ENCODE measurements at places on chromosomes 2 and 18. TPM values are rescaled to one million over a fixed set of nuclear protein-coding genes. Genes with fewer than 3 reads are reported as not detected.

- no peak for DNase-seq
Measured at GRCh38 chr2:235804676-235805075, 310.8 kb downstream of the AGAP1 start.

DNA sequence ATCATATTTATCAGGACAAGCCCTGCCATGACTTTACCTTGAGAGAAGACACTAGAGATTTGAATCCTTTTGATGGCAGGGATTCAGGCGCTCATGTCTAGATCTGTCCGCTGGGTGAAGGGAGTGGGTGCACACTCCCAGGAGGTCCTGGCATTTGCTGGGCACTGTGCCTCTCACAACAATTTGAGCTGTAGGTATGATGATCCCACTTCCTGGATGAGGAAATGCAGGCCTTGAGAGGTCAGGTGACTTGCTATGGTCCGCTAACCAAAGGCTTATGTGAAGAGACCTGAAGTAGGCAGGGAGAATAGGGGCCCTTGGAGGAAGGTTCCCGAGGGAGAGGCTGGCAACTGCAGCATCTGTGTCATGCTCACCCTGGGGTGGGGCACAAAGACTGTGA, 206.1 kb downstream of the HAUS1 start:
- no peak for DNase-seq

Gene ALLC
- total RNA-seq: not detected

Gene ZAP70
- 4.9 TPM for total RNA-seq

Gene CYP27C1
- total RNA-seq: 0.48 TPM

GRCh38 chr2:74673826-74674528, 19.9 kb downstream of the SEMA4F start:
- no peak for DNase-seq

DNA sequence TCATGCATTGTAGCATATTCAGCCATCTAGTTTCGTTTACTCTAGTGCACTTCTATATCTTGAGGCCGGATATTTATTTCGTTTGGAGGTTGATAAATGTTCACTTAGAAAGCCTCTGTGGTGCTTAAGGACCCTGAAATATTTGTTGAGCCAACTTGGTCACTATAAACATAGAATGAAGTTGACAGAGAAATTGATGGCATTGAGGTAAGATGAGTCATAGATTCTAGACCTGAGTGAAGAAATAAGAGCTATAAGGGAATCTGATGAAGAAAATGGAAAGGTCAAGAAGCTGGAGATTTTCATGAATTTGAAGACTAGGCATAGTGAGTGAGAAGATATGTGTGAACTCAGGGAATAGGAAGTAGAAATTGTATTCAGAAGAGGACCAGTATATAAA, 35.9 kb downstream of the EPC2 start:
- DNase-seq: no peak

GRCh38 chr2:226679389-226680065, 120.1 kb downstream of the IRS1 start:
- no peak for DNase-seq

DNA sequence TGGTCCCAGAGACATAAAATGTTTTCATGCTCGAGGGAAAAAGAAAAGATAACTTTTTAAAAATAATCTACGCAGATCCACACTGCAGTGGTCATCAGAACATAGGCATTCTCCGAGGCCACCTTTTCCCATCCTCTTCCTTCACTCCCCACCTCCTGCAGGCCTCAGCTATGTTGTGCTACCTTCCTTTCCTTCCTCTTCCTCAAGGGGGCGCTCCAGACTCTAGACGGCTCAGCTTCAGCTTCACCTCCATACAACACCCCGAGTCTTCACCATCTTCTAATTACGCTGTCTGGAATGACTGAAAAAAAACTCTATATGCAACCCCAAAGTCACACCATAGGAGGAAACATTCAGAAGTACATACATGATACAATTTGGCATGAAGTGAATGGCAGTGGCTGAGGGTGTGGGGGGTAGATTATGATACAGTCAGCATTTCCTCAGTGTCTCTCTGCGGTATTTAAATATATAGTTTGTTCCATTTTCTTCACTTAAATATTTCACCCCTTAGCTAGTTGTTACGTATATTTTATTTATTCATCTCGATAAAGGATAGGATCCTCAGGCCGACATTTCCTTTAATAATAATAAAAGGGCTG, 583.6 kb downstream of the IRS1 start:
- no peak for DNase-seq

Gene CRYGD
- not detected for total RNA-seq

Gene GKN1
- not detected for total RNA-seq

DNA sequence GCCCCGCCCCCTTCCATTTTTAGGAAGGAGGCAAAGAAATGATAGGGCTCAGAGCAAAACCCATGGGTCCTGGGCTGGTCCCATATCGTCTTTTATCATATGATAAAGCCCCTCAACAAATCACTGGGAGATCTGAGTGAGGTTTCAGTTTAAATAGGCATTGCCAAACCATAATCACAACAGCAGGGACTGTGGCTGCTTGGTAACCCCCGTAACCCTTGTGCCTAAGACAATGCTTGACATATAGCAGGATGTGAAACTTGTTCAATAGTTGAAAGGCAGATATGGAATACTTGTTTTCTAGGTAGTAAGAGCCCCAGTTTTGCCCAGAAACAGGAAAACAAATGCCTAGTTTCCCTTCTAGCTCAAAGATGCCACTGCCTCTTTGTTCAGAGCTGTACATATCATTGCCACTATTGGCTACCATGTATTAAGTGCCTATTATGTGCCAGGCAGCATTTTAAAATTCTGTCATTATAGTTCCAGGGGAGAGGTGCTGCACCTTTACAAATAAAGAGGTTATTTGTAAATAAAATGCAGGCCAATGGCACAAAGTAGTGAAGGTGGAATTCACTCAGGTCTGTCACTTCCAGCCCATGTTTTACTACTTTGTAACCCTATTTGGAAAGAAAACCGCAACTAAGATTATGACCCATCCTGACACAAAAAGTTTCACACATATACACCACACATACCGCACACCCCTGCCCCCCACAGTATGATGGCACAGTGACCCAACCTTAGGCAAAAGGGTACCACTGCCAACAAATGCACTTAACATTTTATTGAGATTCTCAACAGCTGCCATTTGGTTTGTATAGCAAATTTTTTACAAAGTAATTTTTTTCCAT, 14.2 kb downstream of the NAGK start:
- DNase-seq: no peak

DNA sequence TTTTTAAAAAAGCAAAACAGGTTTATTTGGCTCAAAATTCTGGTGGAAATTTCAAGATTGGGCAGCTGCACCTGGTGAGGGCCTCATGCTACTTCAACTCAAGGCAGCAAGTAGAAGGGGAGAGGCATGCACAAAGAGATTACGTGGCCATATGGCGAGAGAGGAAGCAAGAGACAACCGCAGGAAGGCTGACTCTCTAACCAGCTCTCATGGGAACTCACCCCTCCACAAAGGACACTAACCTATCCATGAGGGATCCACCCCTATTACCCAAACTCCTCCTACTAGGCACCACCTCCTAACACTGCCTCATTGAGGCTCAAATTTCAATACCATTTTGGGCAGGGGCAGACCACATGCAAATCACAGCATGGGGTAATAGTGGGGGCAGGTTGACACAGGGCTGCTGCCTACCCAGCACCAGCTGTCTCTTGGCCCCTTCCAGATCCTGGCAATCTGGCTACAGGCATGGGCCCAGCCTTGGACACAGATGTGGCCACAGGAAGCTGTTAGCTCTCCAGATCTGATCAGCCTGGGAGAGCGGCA, 2.0 kb upstream of the CAPN10 start:
- no peak for DNase-seq

- DNase-seq: no peak
Measured at GRCh38 chr2:146939991-146940685, 904.7 kb upstream of the ACVR2A start.

DNA sequence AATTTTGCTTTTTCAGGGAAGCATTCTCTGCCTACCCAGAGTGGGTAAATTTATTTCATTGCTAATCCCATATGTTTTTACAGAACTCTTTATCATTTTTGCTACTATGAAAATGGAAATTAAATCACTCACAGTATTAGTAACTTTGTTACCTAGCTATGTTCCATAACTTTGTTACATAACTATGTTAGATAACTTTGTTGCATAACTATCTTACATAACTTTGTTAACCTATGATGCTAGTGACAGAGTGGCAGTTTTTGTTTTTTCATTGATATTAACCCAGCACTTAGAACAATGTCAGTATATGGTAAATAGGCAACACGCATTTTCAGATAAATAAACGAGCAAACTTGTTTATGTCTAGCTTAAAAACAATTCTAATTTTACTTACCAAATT, 286.6 kb downstream of the LRP1B start:
- no peak for DNase-seq

Gene BCL2
- 82.5 TPM for total RNA-seq

Gene HMSD
- not detected for total RNA-seq

GRCh38 chr18:58299135-58299473, 255.1 kb downstream of the NEDD4L start:
- DNase-seq: no peak

Measured in breast epithelium (tissue), 4 donors.